T-cell (primary cell): ENCODE measurements at places on chromosomes 11 and 22. TPM values are rescaled to one million over a fixed set of nuclear protein-coding genes. Genes with fewer than 3 reads are reported as not detected.

OR10A5 gene
- not detected for total RNA-seq

GRCh38 chr22:27436591-27436990 is 365.0 kb downstream of the MN1 start:
- H3K4me1 ChIP-seq: no peaks in the 10 kb centered on the region
- no peaks in the 10 kb centered on the region for H3K27me3 ChIP-seq
- no peak for DNase-seq
- H3K36me3 ChIP-seq: no peaks in the 10 kb centered on the region
- H3K4me3 ChIP-seq: no peak overlapping the region
- no peak overlapping the region for H3K27ac ChIP-seq

- DNase-seq: no peak
- peaks cover 5% of the 10 kb centered on the region for H3K27me3 ChIP-seq
- no peak overlapping the region for H3K27ac ChIP-seq
Measured at GRCh38 chr11:36300650-36301049, 4.6 kb downstream of the PRR5L start.

- no peak overlapping the region for H3K4me3 ChIP-seq
- no peaks in the 10 kb centered on the region for H3K36me3 ChIP-seq
- no peak for DNase-seq
- H3K27ac ChIP-seq: no peak overlapping the region
- peaks cover 15% of the 10 kb centered on the region for H3K27me3 ChIP-seq
Measured at GRCh38 chr11:76646882-76647534, 23.5 kb downstream of the LRRC32 start.

GRCh38 chr22:38973289-38974169 is 8.6 kb upstream of the APOBEC3B start:
- no peak overlapping the region for H3K27ac ChIP-seq
- H3K4me1 ChIP-seq: peaks cover 6% of the 10 kb centered on the region
- no peaks in the 10 kb centered on the region for H3K27me3 ChIP-seq
- no peaks in the 10 kb centered on the region for H3K36me3 ChIP-seq
- no peak overlapping the region for H3K4me3 ChIP-seq

DNA sequence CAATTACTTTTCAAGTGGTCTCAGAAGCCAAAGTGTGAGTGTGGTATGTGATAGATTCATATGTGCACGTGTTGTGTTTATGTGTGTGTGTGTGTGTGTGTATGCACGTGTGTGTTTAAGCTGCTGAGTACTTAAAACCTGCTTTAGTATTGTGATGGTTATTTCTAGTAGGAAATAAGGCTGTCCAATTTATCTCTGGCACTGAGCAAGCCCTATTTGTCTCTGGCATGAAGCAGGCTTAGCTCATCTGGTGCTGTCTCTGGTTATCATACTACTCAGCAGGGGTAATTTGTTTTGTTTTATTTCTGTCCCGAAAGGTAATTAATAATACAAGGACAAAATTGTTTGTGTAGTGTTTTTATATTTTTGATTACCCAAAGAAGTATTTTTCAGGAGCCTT is 333.7 kb downstream of the FAT3 start:
- DNase-seq: no peak
- H3K36me3 ChIP-seq: no peaks in the 10 kb centered on the region
- no peaks in the 10 kb centered on the region for H3K27me3 ChIP-seq
- H3K27ac ChIP-seq: no peak overlapping the region
- H3K4me3 ChIP-seq: no peak overlapping the region

GRCh38 chr11:127618721-127619120 is 618.2 kb upstream of the KIRREL3 start:
- H3K4me3 ChIP-seq: no peak overlapping the region
- no peak for DNase-seq
- H3K27ac ChIP-seq: no peak overlapping the region
- H3K36me3 ChIP-seq: no peaks in the 10 kb centered on the region
